ENCODE measurements at places on chromosomes 7 and 10. TPM values are rescaled to one million over a fixed set of nuclear protein-coding genes. Genes with fewer than 3 reads are reported as not detected.

- no peaks in the 10 kb centered on the region for H3K4me1 ChIP-seq
- no peak for DNase-seq
- no peak overlapping the region for H3K4me3 ChIP-seq
- no peaks in the 10 kb centered on the region for H3K36me3 ChIP-seq
- no peaks in the 10 kb centered on the region for H3K27me3 ChIP-seq
These were observed 19.5 kb downstream of the HDAC9 start for GRCh38 chr7:18515067-18515466.

- DNase-seq, result no peak
- H3K27me3 ChIP-seq, result no peaks in the 10 kb centered on the region
- H3K36me3 ChIP-seq, result no peaks in the 10 kb centered on the region
- H3K27ac ChIP-seq, result no peak overlapping the region
These were observed 53.5 kb upstream of the FGL2 start for GRCh38 chr7:77253151-77253550.

- H3K27ac ChIP-seq, result no peak overlapping the region
- no peak overlapping the region for H3K4me3 ChIP-seq
- no peaks in the 10 kb centered on the region for H3K36me3 ChIP-seq
- no peaks in the 10 kb centered on the region for H3K27me3 ChIP-seq
- no peak for DNase-seq
These were observed 18.4 kb downstream of the ARL4A start for GRCh38 chr7:12705878-12706277.

DNA sequence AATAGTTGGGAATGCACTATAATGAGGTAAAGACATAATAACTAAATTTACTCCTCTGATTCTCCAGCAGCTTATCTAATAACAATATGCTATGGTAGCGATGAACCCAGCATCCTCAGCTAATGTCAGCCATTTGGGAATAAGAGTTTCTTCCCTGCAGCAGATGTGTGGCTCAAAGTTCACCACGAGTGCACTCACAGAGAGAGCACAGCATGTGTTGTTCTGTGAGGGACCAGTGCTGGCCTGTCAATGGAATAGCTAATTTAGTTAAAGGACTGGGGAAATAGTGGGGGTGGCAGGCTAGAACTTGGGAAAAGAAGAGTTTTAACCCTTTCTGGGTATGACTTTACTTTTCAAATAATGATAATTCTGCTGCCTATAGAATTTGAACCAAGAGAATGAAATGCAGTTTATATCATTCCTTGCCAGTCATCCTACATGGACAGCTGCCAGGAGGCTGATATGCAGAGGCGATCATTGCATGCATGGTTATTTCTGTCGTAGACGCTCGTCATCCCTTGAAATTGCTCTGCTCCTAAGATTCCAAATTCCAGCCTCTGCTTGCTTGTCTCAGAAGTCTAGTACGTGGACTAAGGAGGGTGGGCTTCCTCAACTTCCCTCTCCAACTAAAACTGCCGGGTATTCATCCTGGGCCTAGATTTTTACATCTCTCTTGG, 355.6 kb downstream of the RNLS start:
- no peak overlapping the region for H3K4me3 ChIP-seq
- H3K27ac ChIP-seq, result no peak overlapping the region
- H3K27me3 ChIP-seq, result no peaks in the 10 kb centered on the region
- DNase-seq, result peak; percentile 42

DNA sequence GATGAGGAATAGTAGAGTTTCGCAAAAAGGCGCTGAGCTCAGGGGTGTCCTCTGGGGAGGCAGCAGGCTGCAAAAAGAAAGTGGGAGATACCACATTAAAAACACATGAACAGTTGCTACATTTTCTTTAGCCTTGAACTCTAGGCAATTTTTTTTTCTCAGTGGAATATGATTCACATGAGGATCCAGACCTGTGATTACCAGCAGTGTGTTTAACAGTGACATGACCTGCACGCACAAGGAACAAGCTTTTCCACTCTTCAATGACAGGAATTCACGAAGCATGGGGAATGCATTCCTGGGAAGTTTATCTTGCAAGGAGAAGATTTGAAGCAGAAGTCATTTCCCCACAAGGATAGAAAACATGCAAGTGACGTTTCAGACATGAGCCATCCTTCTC, 161.6 kb downstream of the ITGA8 start:
- no peaks in the 10 kb centered on the region for H3K4me1 ChIP-seq
- no peaks in the 10 kb centered on the region for H3K36me3 ChIP-seq
- H3K27ac ChIP-seq, result no peak overlapping the region
- no peak overlapping the region for H3K4me3 ChIP-seq

GRCh38 chr7:154438571-154439367, 386.6 kb downstream of the DPP6 start:
- H3K4me3 ChIP-seq, result no peak overlapping the region
- no peak for DNase-seq
- H3K27me3 ChIP-seq, result no peaks in the 10 kb centered on the region
- no peak overlapping the region for H3K27ac ChIP-seq

GRCh38 chr10:110568055-110568735, 700 bp downstream of the SMC3 start:
- H3K36me3 ChIP-seq, result no peaks in the 10 kb centered on the region
- H3K27me3 ChIP-seq, result no peaks in the 10 kb centered on the region
- DNase-seq, result peak; percentile 53
- H3K4me3 ChIP-seq, result peak overlapping the region; percentile 75
- H3K4me1 ChIP-seq, result peaks cover 5% of the 10 kb centered on the region

- H3K27ac ChIP-seq, result no peak overlapping the region
- H3K36me3 ChIP-seq, result no peaks in the 10 kb centered on the region
- H3K4me3 ChIP-seq, result no peak overlapping the region
- no peaks in the 10 kb centered on the region for H3K4me1 ChIP-seq
These were observed 636.6 kb downstream of the TNS3 start for GRCh38 chr7:46945328-46945727.

GRCh38 chr7:18387191-18387735, 108.3 kb upstream of the HDAC9 start:
- DNase-seq, result no peak
- H3K27ac ChIP-seq, result no peak overlapping the region
- H3K4me3 ChIP-seq, result no peak overlapping the region
- H3K36me3 ChIP-seq, result no peaks in the 10 kb centered on the region
- H3K4me1 ChIP-seq, result no peaks in the 10 kb centered on the region
- no peaks in the 10 kb centered on the region for H3K27me3 ChIP-seq

The ZNF438 gene
- 4.3 TPM for total RNA-seq

The CALCR gene
- total RNA-seq, result not detected
